ENCODE measurements at places on chromosomes 4 and X. TPM values are rescaled to one million over a fixed set of nuclear protein-coding genes. Genes with fewer than 3 reads are reported as not detected.
A peak's percentile ranks its signal among the peaks of the same experiment; 100 is the strongest.

- no peak overlapping the region for H3K27ac ChIP-seq
- H3K36me3 ChIP-seq, result no peaks in the 10 kb centered on the region
- no peaks in the 10 kb centered on the region for H3K4me1 ChIP-seq
- H3K27me3 ChIP-seq, result no peaks in the 10 kb centered on the region
- no peak overlapping the region for H3K4me3 ChIP-seq
Measured at GRCh38 chr4:35925806-35926205, 318.5 kb downstream of the ARAP2 start.

DNA sequence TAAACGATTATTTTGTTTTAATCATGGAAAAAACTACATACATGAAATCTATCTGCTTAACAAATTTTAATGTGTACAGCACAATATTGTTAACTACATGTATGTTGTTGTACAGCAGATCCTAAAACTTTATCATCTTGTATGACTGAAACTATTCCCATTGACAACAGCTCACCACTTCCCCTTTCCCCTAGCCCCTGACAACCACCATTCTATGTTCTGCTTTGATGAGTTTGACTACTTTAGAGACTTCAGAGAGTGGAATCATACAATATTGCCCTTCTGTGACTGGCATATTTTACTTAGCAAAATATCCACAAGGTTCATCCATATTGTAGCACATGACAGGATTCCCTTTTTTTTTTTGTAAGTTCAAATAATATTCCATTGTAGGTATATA, 185.9 kb downstream of the CFAP299 start:
- no peak overlapping the region for H3K4me3 ChIP-seq
- H3K4me1 ChIP-seq, result no peaks in the 10 kb centered on the region
- no peak for DNase-seq
- H3K27me3 ChIP-seq, result no peaks in the 10 kb centered on the region
- no peaks in the 10 kb centered on the region for H3K36me3 ChIP-seq
- no peak overlapping the region for H3K27ac ChIP-seq

DNA sequence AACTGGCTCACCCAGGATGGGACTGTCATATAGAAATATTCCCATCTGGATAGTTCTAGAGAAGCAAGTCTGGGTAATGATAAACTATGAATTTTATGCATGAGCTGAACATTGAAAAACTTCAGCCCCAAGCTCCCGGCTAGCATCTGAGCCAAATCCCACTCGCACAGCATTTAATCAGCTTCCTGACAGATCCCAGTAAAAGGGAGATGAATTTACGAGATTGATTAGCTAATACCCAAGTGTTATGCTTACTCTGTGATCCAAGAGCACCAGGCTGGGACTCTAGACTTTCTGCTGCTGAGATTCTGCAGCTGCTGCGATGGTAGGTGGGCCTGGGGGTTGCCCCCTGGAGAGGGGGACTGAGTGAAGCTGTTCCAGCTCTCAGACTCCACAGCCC, 28.0 kb downstream of the FRMPD3 start:
- no peak overlapping the region for H3K27ac ChIP-seq
- H3K4me3 ChIP-seq, result no peak overlapping the region
- DNase-seq, result no peak
- no peaks in the 10 kb centered on the region for H3K36me3 ChIP-seq

DNA sequence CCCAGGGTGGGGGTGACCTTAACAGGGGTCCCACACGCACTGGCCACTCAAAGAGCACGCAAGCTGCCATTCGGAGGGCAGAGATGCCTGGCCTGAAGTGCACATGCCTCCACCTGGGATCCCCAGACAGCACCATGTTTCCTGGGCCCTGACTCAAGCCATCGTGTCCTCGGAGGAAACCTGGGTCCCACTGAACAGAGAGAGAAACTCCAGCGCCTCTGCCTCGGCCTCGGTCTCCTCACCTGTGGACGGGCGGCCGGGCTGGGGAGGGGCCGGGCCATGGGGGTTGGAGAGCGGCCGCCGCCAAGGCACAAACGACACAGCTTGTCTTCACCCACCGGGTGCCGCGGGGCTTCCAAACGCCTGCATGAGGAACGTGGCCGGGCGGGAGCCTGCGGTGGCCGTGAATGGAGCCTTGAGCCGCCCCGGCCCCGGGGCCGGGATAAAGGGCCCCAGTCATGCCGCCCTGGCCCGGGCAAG, 30.0 kb upstream of the FGFR3 start:
- H3K4me3 ChIP-seq, result peak overlapping the region; percentile 45
- H3K4me1 ChIP-seq, result peaks cover 29% of the 10 kb centered on the region
- H3K27me3 ChIP-seq, result peaks cover 7% of the 10 kb centered on the region
- DNase-seq, result no peak
- H3K27ac ChIP-seq, result no peak overlapping the region

- no peak overlapping the region for H3K4me3 ChIP-seq
- H3K27ac ChIP-seq, result no peak overlapping the region
- H3K27me3 ChIP-seq, result no peaks in the 10 kb centered on the region
- DNase-seq, result no peak
- no peaks in the 10 kb centered on the region for H3K36me3 ChIP-seq
Measured at GRCh38 chr4:28548594-28548993, 1688.0 kb downstream of the STIM2 start.

DNA sequence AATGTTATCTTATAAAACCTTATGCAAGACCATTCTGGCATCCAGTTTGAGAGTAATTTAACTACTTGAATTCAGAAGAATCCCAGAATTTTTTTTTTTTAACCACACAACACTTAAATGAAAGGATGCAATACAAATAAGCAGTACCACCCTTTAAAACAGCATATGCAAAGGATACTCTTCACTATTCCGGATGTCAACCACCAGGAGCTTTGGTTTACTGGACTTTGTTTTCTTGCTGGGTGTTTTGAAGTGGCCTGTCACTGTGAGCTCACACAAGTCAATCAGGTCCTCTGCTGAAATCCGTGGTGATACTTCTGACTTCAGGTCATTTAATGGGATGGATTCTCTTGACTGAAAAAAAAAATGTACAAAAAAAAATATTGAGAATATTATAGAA, 200.0 kb downstream of the TBCK start:
- no peaks in the 10 kb centered on the region for H3K4me1 ChIP-seq
- H3K27ac ChIP-seq, result no peak overlapping the region
- no peak for DNase-seq

DNA sequence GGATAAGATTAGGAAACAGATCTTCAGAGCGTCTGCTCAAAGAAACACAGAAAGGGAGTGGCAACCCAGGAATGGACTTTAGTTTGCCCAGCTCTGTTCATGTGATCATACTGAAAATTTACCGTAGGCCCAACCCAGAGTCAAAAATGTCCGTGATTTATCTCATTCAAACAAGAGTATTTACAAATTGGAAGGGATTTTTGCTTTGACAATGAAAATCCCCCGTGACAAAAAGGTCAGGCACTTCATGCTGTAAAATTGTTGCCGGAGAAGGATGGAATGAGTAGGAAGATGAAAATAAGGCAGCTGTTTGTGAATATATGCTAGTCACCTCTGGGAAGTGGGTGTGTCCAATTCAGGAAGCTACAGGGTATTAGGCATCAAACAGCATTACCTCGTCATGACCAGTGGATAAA, 1.2 kb downstream of the SULT1B1 start:
- no peak overlapping the region for H3K4me3 ChIP-seq
- no peaks in the 10 kb centered on the region for H3K4me1 ChIP-seq
- no peaks in the 10 kb centered on the region for H3K27me3 ChIP-seq
- no peaks in the 10 kb centered on the region for H3K36me3 ChIP-seq
- no peak for DNase-seq

DNA sequence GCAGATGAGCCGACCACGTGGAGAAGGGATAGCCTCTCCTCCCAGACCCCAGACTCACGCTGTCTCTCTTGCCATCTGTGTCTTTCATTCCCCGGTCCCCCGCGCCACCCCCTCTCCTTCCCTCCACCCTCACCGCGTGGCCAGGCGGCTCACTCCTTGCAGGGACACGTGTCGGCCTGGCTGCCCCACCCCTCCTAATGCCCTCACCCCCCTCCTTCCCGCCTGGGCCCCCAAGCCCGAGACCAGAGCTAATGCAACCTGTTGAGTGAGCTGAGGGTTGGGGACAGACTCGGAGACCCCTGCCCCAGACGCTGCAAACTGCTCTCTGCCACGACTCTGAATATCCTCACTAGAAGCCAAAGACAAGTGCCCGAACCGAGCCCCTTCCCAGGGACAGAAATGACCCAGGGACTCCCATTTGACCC, 1.8 kb downstream of the SLC38A5 start:
- peak overlapping the region; percentile 48 for H3K4me3 ChIP-seq
- H3K27ac ChIP-seq, result no peak overlapping the region
- no peaks in the 10 kb centered on the region for H3K27me3 ChIP-seq

- no peak overlapping the region for H3K27ac ChIP-seq
- no peak for DNase-seq
- no peak overlapping the region for H3K4me3 ChIP-seq
Measured at GRCh38 chr4:183405303-183405702, 39.1 kb upstream of the CDKN2AIP start.

DNA sequence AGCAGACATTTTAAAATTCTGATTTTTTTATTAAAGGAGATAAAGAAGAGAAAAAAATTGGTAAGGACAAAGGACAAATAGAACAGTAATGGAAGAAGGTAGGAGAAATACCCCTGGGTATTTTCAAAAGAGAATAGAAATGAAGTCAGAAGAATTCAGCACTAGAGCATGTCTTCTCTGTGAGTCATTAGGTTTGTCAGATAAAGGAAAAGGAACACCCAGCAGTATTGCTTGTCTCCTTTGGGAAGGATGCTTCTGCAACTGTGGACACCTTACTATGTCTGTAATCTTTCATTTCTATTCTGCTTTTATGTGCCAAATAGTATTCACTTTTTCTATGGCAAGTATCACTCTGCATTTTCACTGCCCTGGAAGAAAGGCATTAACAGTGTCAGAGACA, 24.0 kb upstream of the PCDH7 start:
- DNase-seq, result no peak
- no peaks in the 10 kb centered on the region for H3K36me3 ChIP-seq
- H3K4me1 ChIP-seq, result no peaks in the 10 kb centered on the region
- H3K27ac ChIP-seq, result no peak overlapping the region
- H3K4me3 ChIP-seq, result no peak overlapping the region

DNA sequence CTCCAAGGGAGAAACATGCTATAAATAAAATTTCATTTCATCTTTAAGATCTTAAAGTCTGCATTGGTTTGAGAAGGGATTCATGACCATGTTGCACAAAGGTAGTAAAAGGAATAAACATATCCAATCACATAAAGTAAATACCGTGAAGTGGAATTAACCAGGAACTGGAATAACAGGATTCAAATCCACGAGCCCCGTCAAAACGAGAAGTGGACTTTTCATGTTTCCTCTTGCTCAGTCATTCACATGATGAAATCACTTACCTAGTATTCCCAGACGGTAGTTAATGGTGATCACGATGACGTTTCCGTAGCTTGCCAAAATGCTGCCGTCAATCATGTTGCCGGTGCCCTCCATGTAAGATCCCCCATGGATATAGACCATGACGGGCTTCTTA, 199.7 kb downstream of the NLGN4X start:
- no peaks in the 10 kb centered on the region for H3K4me1 ChIP-seq
- no peak overlapping the region for H3K4me3 ChIP-seq
- no peaks in the 10 kb centered on the region for H3K27me3 ChIP-seq
- H3K27ac ChIP-seq, result no peak overlapping the region
- no peaks in the 10 kb centered on the region for H3K36me3 ChIP-seq

DNA sequence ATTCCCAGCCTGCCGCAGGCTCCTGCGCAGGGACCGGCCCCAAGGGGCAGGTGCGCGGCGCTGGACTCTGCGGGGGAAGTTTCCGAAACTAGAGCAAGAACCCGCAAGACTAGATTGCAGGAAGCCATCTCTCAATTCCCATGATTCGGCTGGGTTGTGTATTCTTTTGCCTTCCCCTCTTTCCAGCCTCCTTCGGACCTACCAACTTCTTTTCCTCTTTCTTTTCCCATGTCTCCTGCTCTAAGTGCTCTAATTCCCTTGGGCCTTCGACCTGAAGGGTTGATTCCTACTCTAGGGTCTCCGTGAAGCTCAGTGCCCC, 645 bp upstream of the OPHN1 start:
- H3K4me3 ChIP-seq, result peak overlapping the region; percentile 62
- H3K27me3 ChIP-seq, result no peaks in the 10 kb centered on the region
- H3K4me1 ChIP-seq, result peaks cover 21% of the 10 kb centered on the region

DNA sequence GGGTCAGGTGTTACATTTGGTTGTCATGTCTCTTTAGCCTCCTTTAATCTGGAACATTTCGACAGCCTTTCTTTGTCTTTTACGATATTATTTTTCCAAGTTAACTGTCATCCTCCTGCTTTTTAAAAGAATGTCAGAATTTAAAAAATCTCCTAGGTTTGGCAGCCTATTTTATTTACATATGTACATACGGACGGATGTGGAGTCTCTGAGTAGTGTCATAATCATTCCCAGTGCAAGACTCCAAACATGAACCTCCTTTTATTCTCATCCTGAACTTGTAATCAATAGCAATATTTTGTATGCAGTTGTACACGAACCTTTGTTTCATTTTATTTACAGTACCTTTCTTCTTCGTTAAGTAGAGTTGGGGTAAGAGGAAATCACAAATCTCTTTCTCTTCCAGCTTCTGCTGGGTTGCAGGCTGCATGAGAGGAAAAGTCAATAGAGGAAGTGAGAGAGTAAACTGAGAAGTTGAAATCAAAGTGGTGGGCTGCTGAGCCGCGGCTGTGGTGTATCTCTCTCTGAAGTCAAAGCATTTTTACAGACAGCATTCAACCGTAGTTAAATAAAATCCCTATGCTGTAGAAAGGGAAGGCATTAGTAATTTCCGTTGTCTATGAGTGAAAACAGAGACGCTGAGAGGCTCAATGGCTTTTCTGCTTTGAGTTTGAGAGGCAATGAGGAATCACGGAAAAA, 53.9 kb upstream of the RPS6KA3 start:
- no peak for DNase-seq
- no peak overlapping the region for H3K4me3 ChIP-seq
- H3K27ac ChIP-seq, result no peak overlapping the region
- no peaks in the 10 kb centered on the region for H3K36me3 ChIP-seq

DNA sequence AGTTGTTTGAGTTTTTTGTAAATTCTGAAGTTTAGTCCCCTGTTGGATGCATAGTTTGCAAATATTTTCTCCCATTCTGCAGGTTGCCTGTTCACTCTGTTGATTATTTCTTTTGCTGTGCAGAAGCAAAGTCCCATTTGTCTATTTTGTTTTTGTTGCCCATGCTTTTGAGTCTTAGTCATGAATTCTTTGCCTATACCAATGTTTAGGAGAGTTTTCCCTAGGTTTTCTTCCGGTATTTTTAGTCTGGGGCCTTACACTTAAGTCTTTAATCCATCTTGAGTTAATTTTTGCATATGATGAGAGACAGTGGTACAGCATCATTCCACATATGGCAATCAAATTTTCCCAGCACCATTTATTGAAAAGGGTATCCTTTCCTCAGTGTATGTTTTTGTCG, 405.8 kb upstream of the RPS6KA3 start:
- H3K4me3 ChIP-seq, result no peak overlapping the region
- no peak overlapping the region for H3K27ac ChIP-seq
- H3K36me3 ChIP-seq, result no peaks in the 10 kb centered on the region
- no peaks in the 10 kb centered on the region for H3K4me1 ChIP-seq
- H3K27me3 ChIP-seq, result no peaks in the 10 kb centered on the region

Gene FAM53A
- 13.3 TPM for total RNA-seq

Gene EPHA5
- 0.33 TPM for total RNA-seq

Gene FGFBP1
- total RNA-seq, result 0.92 TPM

Gene AFP
- not detected for total RNA-seq

Gene FREM3
- total RNA-seq, result not detected

Gene CENPE
- total RNA-seq, result 0.92 TPM

Gene FAM9B
- total RNA-seq, result not detected

Gene PWWP3B
- total RNA-seq, result 0.23 TPM

Gene SMIM10L2A
- total RNA-seq, result 0.83 TPM

Gene PRRG3
- total RNA-seq, result 4.5 TPM

All from esophagus muscularis mucosa (tissue), 4 donors.